ENCODE measurements at places on chromosomes 12 and 14.

DNA sequence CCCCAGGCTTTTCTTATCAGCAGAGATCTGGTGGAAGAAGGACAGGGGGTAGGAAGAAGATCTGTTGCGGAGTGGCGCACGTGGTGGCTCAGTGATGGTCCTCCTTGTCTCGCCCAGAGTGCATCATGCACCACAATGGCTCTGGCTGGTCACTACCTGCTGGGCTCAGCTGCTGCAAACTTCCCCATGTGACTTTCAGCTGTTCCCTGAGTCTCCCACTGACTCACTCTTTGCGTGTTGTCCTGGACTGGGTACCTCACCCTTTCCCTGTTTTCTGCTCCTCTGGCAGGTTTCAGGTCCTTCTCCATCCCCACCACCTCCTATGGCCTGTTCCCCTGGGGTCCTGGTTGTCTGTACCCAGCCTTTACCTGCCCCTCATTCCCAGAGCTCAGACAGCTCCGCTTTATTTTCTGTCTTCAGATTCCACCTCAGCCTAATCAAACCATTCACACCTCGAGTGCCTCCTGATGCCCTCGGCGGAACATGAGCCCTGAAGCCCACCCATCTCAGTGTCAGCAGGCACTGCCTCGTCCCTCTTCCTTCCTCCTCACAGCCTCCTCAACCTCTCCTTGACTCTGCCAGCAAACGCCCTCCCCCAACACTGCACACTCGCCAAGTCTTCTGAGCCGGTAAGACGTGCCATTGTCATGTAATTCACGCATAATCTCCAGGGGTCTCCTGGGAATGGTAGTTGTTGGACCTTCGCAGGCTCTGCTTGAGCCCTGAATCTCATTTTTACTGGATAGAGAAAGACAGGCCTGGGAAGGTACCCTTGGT, 1.8 kb downstream of the C1R start:
- no peak for DNase-seq

- no peak for DNase-seq
Observed at GRCh38 chr12:4031703-4032291, 158.6 kb upstream of the PARP11 start.

GRCh38 chr14:70278281-70278680, 81.2 kb downstream of the COX16 start:
- no peak for DNase-seq

GRCh38 chr12:41769810-41770209, 374.9 kb downstream of the GXYLT1 start:
- DNase-seq: no peak

DNA sequence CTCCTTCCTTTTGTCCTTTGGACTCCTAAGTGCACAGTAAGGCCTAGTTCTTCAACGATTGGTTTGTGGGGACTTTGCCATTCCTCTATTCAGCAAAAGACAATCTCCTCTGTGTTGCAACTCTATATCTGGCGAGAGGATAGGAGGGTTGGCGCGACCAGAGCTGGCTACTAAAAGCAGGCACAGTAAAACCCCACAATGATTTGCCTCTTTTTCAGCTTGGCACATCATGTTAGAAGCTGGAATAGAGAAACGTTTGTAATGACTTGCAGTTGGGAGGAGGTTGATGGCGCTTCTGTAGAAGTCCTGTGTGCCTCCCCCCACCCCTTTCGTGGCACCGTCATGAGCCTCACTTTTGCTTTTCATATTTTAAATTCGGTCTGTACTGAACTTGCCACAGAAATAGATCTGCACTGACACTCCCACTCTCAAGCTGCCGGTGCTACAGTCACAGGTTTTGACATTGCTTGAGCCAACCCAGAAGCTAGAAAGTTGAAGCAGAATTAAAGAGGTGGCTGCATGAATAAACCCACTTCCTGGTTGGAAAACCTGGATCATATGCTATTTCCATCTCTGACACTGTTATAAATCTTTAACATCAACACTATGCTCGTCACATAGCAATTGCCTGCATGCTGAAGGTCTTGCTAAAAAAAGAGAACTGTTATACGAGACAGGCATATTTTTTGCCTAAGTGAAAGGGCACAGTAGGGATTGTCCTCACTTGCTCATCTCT, 315.3 kb upstream of the PRICKLE1 start:
- no peak for DNase-seq

GRCh38 chr14:104872469-104873341, 7.6 kb downstream of the CEP170B start:
- no peak for DNase-seq

- DNase-seq: no peak
Observed at GRCh38 chr12:66838366-66838765, 159.5 kb upstream of the GRIP1 start.

DNA sequence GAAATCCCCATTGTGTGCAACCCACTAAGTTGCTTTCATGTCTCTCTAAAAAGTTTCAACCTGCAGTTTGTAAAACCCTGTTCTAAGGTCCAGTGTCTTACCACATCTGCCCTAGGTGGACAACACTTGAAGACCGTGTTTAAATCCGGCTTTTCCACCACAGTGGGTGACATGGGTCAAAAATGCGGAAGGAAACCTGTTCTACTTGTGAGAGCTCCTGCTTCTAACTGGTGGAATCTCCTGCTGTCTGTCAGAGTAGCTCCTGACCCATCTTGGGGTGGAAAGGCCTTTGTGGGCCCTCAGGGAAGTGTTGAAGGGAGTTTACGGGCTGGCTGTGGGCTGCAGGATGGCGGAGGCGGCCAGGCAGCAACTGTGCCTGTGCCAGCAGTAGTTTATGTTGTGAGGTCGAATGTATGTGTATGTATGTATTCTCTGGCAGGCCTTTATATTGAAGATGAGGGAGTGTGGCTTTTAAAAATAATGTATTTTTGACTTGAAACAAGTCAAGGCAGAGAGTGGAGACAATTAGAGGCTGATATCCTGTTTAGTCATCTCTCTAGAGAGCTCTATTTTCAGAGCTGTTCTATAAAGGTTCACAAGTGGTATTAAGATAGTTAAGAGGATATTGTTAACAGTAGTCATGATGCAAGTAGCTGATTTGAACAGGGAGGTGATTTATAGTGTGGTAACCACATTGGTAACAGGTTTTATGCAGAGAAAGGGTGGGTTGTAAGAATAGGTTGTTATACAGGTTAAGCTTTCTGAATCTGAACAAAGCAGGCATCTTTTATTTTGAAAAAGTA, 67.0 kb downstream of the PRKCH start:
- peak; percentile 42 for DNase-seq

GRCh38 chr14:101113108-101113612, 209.6 kb upstream of the RTL1 start:
- no peak for DNase-seq

GRCh38 chr12:42213954-42214426, 24.1 kb downstream of the YAF2 start:
- no peak for DNase-seq

DNA sequence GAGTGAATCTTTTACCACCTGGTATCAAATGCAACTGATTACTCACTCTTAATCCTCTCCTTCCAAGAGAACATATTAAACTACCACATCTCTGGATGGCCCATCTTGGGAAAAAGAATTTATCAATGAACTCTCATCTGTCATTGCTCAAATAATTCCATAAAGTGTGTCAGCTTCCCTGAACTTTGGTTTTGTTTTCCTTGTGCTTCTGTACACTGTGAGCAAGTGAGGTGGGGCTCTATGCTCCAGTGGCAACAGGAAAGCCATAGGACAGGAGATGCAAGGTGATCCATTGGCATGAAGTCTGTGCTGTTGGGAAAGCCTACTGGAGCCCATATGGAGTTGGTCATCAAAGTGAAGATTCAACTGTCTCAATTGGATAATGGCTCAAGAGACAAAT, 17.4 kb downstream of the OTOGL start:
- no peak for DNase-seq

- no peak for DNase-seq
Observed at GRCh38 chr14:22264759-22265158, 324.3 kb downstream of the DAD1 start.

DNA sequence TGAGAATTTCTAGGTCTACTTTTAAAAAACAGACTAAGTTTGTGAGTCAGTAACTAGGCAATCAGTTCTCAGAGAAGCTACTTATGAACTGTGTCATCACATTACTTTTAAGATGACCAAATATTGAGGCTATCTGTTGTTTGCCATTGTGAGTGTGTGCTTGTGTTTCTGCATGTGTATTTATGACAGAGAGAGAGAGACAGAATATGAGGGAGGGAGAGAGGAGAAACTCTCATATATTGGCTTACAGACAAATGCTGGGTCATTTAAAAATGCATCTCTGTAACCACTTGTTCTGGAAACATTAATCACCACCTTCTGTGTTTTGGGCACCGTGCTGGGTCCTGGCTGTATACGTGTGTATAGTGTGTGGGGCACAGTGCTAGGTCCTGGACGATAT, 161.5 kb upstream of the FRMD6 start:
- DNase-seq: no peak

DNA sequence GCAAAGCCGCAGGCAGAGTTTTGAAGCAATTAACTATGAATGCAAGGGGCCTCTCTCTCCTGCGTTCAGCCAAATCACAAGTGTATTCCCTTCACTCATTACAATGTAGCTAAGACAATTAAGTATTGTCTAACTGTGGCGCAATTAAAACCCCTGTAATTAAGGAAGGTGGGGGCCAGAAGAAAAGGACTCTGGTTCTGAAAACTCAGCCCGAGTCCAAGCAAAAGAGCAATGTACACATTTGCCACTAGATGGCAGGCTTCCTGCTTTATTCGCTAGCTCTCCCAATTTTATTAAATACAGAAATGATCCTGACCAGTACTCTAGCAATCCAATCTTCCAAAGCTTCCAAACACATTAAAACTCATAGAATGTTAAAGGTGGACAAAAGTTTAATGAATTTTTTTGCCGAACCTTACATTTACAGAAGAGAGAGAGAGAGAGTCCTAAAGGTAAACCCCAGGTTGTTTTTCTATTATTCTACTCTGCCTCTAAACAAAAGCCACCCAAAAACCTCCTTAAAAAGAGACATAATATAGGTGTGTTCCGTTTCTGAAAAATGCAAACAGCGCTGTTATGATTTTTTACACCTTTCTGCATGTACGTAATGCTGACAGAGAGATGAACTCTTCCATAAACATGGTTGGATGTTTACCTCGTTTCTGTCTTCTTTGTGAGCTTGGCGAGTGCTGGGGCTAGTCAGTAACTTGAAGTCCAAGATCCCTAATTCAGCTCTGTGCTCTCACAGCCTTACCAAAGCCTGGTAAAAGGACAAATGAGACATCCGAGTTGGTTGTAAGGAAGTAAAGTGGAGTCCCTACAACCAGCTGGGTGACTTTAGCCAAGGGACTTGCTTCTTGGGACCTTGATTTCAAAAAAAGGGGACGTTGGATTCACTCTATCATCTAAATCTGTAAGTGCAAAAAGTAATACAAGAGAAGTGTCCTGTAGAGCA, 50.9 kb upstream of the VASH1 start:
- DNase-seq: peak; percentile 72

- DNase-seq: no peak
Observed at GRCh38 chr14:63192085-63192484, 12.2 kb upstream of the RHOJ start.

DNA sequence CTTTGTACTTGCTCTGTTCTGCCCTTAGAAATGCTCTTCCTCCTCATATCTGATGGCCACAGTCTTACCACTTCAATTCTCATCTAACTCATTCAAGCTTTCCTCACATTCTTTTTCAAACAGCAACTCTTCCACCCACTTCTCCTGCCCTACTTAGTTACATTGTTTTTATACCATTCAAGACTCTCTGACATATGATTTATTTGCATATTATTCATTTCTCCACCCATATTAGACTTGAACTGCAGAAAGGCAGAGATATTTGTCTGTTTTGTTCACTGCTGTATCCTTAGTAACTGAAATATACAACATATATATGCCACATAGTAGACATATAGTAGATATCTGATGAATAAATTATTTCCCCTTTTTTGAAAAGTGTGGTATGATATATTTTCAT, 95.5 kb upstream of the DCN start:
- no peak for DNase-seq

DNA sequence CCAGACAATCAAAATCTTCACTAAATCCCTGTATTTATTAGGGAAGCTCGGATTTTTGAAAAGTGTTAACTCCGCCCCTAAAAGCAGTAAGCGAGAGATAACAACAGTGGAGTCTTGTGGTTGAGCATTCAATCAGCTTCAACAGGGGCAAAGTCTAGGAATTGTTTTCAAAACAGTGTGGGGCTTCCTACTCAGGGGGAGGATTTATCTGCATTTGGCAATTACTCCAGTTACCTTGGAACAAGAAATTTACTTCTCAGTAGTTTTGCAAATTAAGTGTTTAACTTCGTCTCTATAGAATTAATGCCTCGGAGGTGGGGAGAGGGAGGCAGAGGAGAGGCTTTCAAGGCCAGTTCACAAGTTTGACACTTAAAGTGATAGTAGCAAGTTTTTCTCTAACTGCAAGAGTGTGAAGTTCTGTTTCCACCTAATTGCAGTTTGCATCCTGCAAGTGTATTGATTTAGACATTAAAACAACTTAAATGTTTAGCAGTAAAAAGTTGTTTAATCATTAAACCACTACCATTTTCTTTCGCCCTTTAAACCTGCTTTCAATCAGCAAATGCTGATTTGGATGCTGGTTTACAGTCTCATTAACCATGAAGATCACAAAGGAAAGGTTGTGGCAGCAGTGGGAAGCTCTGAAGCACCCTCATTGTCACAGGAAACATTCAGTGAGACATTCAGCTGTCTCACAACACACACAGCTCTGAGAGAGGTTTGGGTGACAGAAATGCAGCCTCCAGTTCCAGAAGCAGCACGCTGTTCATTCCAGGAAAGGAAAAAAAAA, 102.0 kb downstream of the HMGA2 start:
- no peak for DNase-seq

DNA sequence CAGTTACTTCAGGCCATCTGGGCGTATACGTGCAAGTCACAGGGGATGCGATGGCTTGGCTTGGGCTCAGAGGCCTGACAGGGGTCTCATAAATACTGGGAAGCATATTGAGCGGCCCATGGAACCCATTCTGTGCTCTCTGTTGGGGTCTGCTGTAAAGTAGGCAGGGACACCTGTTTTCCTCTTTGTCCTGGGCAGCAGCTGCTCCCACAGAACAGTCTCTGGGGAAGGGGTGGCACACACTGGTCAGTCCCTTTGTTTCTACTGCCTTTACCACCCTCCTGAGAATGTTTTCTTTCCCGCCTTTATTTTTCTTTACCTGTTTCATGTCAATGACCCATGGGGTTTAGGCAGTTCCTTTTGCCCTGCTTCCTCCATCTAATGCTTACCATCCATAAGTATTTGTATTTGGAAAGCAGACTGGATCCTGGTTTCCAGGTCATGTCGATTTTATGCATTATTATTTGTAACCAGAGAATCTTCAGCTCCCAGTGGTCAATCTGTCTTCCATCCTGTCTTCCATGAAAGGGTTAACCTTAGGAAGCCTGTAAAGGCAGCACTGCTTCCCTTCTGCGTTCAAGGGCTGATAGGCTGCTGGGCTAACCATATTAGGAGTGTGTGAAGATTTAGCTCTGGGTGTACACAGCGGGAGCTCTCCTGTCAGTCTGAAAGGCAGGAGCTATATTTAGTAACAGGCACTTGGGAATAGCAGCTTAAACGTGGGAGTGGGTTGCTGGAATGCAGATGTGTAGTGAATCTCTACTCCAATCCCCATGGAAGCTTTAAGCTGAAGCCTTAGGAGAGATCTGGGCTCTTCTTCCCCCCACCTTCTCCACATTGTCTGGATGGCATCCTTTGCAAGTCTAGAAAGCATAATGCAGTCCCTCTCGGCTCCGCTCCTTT, 124.0 kb downstream of the DYRK2 start:
- peak; percentile 85 for DNase-seq

Measured in NCI-H1417 (cell line).